ENCODE measurements at places on chromosomes 3 and 15. TPM values are rescaled to one million over a fixed set of nuclear protein-coding genes. Genes with fewer than 3 reads are reported as not detected.

The PRR20G gene
- not detected for total RNA-seq

The CD86 gene
- not detected for total RNA-seq

The MESP1 gene
- total RNA-seq: 1.1 TPM

The PLA1A gene
- total RNA-seq: 0.25 TPM

The FBLN2 gene
- total RNA-seq: 18.0 TPM

The SLC12A6 gene
- total RNA-seq: 25.0 TPM

The TERC gene
- 759 TPM for total RNA-seq

The CCDC39 gene
- 0.12 TPM for total RNA-seq

The ST8SIA2 gene
- total RNA-seq: under 0.01 TPM

The IL17RC gene
- 43.3 TPM for total RNA-seq

The GOLGA6D gene
- not detected for total RNA-seq

The C3orf80 gene
- total RNA-seq: 4.9 TPM

The KCNH8 gene
- under 0.01 TPM for total RNA-seq

The BFSP2 gene
- not detected for total RNA-seq

The SCN11A gene
- total RNA-seq: under 0.01 TPM

The CXCR6 gene
- under 0.01 TPM for total RNA-seq

The PROK2 gene
- not detected for total RNA-seq

The GOLGA6A gene
- not detected for total RNA-seq

The EFHB gene
- total RNA-seq: 0.11 TPM

The CSPG4 gene
- total RNA-seq: 122 TPM

The RASGRP1 gene
- 0.22 TPM for total RNA-seq

The ACKR4 gene
- 1.5 TPM for total RNA-seq

The CTXN2 gene
- total RNA-seq: not detected

The RPS27L gene
- 134 TPM for total RNA-seq

The ACAN gene
- 3.0 TPM for total RNA-seq

The FRMD4B gene
- 1.9 TPM for total RNA-seq

The CHDH gene
- 0.44 TPM for total RNA-seq

The TRH gene
- not detected for total RNA-seq

The ACAP2 gene
- total RNA-seq: 96.1 TPM

The GPR62 gene
- total RNA-seq: 0.12 TPM

The TGM5 gene
- total RNA-seq: not detected

The PLSCR5 gene
- total RNA-seq: not detected

The CAPN3 gene
- total RNA-seq: 0.44 TPM

The ATOSA gene
- total RNA-seq: 18.9 TPM

The INAFM2 gene
- 10.1 TPM for total RNA-seq

The ATP8B4 gene
- 2.1 TPM for total RNA-seq

The VGLL3 gene
- total RNA-seq: 11.2 TPM

The ANKRD34C gene
- not detected for total RNA-seq

The EPHA3 gene
- total RNA-seq: 1.9 TPM

The SAXO2 gene
- total RNA-seq: 0.22 TPM

The RHOV gene
- total RNA-seq: not detected

The UBAP1L gene
- total RNA-seq: 1.3 TPM
